ENCODE measurements at places on chromosomes 2 and 18.

DNA sequence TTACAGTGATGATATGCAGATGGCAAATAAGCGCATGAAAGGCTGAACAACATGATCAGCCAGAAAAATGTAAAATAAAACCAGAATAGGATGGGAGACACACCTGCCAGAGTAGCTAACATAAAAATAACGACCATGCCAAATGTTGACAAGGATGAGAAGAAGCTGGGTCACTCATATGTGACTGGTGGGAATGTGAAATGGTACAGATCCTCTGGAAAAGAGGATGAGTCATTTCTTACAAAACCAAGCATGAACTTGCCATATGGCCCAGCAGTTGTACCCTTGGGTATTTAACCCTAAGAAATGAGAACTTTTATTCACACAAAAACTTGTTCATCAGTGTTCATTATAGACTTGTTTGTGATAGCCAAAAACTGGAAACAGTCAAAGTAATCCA lies 143.8 kb downstream of the SH3BP4 start:
- DNase-seq: no peak

DNA sequence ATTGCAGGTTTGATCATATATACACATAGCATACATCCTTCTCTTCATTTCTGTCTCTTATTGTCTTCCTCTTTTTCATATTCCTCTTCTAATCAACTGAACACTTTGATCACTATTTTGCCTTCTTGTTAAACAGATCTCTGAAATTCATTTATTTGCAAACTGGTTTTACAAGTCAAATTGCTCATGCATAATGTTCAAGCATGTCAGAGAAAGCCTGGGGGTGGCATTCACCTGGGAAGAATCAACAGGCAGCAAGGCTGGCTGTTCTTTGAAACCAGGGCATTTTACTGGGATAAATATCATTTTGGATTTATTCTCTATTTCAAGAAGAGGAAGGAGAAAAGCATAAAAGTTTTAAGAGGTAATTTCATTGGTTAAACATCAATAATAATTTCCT lies 66.9 kb upstream of the LRATD1 start:
- DNase-seq: no peak

- peak; percentile 39 for DNase-seq
Observed at GRCh38 chr18:8706791-8707555, 1.6 kb downstream of the MTCL1 start.

- DNase-seq: no peak
Observed at GRCh38 chr2:60424233-60424632, 129.2 kb downstream of the BCL11A start.

DNA sequence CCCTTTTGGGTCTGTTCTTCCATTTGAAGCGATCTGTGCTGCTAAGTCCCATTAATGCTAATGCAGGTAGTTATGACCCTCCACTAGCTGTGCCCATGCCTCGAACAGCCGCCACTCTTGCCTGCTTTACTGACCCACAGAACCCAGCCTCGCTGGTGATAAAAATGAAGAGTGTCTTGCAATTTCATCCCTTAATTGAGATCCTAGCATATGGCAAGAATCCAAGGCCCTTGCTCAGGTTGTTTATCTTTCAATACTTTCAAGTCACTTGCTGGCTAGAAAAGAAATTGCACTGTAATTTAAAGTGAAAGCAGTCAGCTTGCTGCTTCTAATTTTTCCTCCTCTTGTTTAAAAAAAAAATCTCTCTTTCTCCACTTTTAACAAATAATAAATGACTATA lies 73.6 kb downstream of the ZNF521 start:
- DNase-seq: no peak

DNA sequence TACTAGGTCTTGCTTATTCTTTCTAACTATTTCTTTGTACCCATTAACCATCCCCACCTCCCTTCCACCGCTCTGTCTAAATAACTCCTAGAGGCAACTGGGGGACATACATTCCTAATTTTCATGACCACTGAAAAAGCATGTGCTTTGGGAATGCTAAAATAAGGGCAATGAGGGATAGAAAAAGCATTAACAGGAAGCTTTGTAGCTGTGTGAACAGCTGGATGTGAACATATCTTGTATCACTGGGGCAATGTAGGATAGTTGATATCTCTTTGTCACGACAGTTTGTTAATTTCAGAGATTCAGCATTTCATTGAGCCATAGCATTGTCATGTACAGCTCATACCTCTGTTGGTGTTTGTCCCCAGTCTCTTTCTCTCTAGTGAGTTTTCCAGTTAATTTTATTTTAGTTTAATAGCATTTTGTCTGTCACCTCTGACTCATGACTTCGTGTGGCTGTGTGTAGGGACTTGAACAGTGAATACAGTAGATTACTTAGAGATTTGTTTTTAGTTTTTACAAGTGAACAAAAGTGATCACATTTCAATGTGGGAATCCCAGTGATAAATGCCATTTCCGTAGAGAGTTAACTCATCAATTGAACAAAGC lies 230.3 kb upstream of the NRP2 start:
- DNase-seq: no peak

DNA sequence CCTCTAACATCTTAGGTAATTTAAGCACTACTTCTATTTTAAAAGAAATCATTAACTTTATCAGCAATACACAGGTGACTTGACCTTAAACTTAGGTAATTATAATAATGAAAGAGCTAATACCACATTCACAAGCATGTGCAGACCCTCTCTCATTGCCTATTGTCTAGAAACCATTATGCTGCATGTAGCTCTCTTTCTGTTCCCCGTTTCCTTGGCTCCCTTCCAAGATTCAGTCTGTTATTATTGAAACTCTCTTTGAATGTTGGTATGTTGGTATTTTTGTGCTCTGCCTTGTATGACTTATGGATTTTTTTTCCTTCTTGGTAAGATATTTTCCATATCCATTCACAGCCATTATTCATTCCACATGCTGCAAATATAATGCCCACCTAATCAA lies 201.2 kb downstream of the CDCA7 start:
- DNase-seq: no peak

- DNase-seq: no peak
Observed at GRCh38 chr2:48587961-48588360, 29.7 kb upstream of the GTF2A1L start.

DNA sequence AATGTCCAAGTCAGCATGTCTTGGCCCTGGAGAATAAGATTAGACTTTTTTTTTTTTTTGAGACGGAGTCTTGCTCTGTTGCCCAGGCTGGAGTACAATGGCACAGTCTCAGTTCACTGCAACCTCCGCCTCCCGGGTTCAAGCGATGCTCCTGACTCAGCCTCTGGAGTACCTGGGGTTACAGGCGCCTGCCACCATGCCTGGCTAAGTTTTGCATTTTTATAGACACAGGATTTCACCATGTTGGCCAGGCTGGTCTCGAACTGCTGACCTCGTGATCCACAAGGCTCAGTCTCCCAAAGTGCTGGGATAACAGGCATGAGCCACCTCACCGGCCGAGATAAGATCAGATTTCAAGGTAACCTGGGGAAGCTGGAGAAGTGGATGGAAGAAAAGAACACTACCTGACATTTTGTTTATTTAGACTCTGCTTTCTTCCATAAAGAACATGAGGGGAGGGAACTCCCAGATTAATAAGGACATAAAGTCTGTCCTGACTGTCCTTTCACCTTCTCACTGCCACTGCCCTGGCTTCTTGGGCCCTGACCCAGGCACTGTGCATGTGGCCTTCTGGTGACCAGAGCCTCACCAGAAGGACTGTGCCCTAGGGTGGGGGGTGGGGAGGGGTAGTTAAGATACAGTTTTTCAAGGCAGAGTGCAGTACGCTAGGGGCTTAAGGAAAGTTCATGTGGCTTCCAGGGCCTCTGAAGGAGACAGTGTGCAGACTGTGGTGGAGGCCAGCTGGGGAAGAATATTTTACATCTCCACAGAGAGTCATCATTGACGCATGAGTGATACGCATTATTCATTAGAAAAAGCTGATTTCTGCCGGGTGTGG lies 4.8 kb upstream of the IMPA2 start:
- DNase-seq: no peak

GRCh38 chr2:133568172-133568571 lies at the start of gene NCKAP5:
Gene NCKAP5 (minus strand): TSS chr2:133568463. CDS start chr2:133517526, 50,937 bp downstream.
- DNase-seq: peak; percentile 22

DNA sequence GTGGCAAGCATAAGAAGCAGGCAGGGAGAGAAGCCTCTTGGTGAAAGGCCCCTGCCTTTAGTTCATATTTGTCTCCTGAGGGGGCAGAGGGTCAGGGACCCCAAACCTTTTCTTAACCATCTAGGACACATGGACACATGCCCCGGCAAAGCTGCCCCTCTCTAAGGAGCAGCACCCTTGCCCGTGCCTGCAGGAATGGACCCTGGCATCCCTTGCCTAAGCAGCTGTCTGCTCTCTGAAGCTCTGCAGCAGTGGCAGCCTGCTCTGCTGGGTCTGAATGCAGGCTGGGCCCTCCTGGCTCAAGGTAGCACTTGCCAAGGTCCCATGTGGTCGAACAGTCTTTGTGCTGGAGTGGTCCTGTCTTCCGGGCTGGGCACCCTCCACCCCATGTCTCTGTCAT lies 174.4 kb downstream of the CELF4 start:
- no peak for DNase-seq

DNA sequence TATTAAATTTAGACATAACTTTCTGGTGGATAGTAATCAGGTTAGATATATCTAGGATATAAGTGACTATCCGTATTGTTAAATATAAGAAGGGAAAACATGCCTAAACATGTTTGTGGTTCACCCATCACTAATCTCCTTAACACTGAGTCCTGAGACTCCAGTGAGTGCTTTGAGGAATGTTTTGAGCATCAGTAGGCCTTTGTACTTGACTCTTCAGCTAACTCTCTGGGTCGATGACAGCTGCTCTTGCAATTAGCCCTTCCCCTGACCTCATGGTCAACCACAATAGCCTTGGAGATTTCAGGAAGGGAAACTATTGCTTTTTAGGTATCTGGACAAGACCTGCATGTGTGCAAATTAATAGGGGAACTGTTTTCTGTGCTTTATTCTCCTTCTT lies 716.8 kb downstream of the EPHA4 start:
- no peak for DNase-seq

DNA sequence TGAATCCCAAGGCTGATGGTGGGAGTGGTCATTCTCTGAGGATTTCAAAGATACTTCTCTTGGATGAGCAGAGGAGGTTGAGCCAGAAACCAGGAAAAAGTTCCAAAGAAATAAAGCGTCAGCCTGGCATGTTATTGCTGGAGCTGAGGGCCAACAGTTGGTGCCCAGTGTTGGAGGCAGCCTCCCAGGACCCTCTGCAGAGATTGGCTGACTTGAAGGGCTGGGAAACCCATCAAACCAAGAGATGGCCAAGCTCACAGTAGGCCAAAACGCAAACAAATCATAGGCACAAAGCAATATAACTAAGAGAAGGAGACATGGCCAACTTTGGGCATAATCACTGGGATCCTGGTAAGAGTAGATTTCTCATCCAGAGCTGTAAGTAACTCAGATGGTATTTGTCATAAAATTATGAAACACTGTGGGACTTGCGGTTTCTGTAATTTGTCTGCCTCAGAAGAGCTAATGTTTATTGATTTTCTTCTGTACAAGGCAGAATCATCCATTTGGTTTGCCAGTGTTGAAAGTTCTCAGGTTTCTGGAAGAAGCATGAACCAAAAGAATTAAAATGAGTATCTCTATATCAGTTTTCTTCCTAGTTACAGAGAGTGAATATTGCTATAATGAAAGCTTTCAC lies 108.3 kb downstream of the ATL2 start:
- no peak for DNase-seq

DNA sequence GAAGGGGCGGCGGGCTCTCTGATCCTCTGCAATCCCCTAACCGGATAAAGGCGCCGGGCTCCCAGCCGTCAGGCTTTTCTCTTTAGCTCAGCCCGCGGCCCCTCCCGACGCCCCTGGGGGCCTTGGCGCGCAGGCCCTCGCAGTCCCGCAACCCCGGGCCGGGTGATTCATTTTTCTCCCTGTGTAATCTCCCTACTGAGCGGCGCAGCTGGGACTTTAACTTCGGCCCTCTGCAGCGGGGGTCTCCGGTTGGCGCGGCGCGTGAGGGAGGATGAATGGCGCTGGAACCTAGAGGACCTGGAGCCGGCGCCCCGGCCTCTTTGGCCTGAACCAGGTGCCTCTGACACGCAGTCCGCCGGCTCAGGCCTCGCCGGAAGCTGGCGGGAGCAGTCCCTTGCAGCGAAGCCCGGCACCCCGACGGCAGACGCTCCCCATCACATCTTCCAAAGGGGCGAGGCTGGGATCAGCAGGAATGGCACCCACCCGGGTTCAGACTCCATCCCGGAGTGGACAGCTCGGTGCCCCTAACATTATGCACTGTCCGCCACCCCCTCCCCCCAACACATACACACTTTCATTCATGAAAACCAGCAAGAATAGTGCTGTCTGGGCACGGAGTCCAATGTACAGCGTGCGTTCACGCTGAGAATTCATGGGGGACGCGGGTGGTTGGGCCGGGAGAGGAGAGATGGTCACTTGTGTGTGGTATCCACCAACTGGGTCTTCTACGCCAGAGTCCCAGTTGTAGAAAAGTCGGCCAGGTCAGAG lies 1.2 kb downstream of the CNGA3 start:
- no peak for DNase-seq

GRCh38 chr2:221518935-221519625 lies 53.0 kb downstream of the EPHA4 start:
- no peak for DNase-seq

GRCh38 chr18:69161383-69162028 lies 239.2 kb upstream of the DOK6 start:
- peak; percentile 4 for DNase-seq

DNA sequence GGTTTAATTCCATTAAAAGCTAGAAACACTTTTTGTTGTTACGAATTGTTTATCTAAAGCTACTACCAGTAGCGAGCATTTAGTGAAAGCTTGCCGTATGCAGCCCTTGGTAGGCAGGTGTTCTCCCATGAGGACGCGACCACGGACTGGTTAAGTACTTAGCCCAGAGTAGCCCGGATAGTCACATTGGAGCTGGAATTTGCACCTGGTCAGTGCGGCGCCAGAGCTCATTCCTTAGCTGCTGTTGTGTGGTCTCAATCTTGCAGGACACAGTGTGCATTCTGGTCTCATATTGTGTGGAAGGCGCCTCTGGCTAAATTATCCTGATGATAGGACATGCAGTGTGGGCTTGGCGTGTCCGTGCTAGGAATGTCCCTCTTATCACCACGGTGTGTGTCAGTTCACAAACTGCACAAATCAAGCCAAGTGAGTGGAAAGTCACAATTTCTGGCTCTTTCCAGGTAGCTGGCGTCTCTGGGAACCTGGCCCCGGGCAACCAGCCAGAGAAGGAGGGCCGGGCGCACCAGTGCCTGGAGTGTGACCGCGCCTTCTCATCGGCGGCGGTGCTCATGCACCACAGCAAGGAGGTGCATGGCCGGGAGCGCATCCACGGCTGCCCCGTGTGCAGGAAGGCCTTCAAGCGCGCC lies 133.3 kb downstream of the ZNF236 start:
- DNase-seq: no peak

DNA sequence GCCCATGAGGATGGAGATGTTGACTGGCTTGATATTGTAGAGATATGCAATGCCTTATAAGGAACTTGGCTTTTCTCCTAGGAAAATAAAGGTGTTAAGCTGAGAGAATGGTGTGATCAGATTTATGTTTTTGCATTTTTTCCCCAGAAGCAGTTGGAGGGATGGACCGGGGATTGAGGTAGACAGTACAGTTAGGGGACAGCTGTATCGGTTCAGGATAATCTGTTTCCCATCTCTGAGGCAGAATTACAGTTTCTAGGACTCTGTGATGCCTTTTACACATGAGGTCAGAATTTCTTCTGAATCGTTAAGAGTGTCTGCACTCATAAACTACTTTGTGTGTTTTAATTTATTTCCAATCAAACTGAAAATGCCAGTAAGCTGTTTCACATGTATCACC lies 261.5 kb downstream of the CYRIA start:
- DNase-seq: no peak

All from HEK293T (cell line).